ENCODE measurements at places on chromosomes 7 and 10.

DNA sequence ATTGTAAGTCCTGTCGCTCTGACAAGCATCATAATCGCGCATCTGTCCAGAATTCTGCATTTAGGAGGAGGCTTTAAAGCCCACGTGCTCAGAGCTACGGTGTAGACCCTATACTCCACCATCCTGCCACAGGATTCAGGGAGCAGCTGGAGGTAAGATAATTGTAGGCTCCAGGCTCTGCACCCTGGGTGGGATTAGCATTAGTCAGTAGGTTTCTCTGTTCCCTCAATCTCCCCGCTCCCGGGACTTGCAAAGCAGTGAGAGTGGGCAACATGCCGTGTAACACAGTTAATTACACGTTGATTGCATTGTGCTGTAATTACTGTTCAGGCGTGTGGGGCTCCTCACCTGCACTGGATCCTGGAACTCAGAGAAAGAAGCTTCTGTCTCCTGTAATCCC lies 89.3 kb upstream of the CUX1 start:
- no peak for DNase-seq

DNA sequence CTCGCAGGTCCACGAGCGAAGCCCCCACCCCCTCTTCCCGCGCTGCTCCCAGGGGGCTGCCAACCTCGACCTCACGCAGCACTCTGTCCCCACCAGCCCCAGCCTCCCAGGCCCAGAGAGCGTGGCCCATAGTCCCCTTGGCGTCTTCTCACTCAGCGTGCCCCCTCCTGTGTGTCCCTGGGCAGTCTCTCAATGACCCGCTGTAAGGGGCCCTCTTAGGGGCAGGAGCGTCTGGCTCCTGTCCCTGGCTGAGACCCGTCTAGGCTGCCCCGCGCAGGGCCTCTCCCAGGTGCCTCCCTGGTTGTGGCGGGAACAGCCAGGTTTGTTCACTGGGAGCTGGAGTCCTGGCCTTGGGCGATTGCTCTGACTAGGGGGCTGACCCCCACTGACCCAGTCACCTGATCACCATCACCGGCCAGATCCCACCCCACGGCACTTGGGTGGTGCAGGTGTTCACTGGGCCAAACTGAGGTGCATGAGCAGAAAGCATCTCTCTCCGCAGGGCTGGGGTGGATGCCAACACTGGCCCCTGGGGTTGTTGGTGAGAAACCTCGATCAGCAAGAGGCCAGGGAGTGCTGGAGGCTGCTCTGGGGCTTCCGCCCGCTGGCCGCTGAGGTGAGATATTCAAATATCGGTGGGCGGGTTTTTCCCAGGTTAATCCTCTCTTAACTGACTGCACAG lies 12.6 kb upstream of the WDFY4 start:
- no peak for DNase-seq

DNA sequence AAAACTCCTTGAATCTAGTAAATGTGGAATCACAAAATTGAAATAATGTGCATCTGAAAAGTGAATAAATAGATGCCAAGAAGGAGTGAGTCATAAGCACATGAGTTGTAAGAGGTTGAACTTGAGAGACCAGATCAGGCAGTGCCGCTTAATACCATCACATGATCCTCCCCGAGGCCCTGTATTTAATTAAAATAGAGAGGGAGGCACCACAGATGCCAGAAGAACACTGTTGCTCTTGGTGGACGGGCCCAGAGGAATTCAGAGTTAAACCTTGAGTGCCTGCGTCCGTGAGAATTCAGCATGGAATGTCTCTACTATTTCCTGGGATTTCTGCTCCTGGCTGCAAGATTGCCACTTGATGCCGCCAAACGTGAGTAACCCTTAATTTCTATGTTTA lies at the start of gene GPNMB:
TSS of gene GPNMB (plus strand) at position 221 of the 400 bp plus-strand sequence. CDS start at position 304, 83 bp downstream.
- no peak for DNase-seq

DNA sequence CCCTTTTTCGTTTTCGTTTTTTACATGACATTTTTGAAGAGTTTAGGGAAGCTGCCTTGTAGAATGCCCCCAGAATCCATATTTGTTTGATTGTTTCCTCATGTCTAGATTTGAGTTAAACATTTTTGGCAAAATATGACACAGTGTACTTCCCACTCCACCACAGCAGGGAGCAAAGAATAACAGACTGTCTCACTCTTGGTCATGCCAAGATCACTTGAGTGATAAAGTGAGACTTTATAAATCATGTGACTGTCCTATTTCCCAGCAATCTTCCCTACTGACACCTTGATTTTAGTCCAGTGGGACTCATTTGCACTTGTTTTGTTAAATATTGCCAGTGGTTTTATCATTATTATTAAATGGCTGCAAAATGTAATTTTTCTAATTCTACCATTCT lies 44.4 kb upstream of the USP6NL start:
- DNase-seq = no peak

DNA sequence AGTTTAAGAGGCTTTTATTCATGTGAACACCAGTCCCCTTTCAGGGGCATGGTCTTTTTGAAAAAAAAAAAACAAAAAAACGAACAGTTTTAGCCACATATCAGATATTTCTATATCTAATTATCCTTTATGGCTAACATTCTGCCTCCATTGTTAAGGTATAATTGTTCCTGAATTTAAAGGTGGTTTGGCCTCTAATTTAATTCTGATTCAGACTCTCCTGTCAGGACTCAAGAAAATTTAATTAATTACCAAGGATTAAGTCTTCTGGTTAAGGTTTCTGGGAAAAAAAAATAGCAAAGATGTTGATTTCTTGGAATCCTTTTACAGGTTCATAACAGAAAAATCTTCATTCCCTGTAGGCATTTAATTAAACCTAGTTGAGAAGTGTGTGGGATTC lies 27.4 kb downstream of the COL1A2 start:
- no peak for DNase-seq

DNA sequence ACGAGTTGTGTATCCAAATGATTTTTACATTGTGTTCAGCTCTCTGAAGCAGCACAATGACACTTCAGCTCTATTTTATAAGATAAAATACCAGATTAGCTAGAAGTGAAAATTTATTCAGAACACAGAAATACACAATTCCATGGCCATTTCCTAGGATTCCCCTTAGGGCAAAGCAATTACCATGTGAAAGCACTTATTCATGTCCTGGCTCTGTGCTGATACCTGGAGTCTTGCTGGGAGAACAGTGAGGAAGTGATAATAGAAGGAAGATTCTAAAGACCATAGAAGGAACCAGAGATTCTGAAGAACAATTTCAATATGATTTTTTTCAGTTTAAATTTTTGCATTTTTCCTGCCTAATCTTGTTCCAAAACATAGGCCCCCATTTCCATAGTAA lies 657.4 kb upstream of the ZWINT start:
- DNase-seq = no peak

GRCh38 chr7:75823198-75823910 lies 9.7 kb upstream of the CCL24 start:
- DNase-seq = no peak

- DNase-seq = no peak
Observed at GRCh38 chr7:48548667-48549066, 375.7 kb upstream of the CDC14C start.

DNA sequence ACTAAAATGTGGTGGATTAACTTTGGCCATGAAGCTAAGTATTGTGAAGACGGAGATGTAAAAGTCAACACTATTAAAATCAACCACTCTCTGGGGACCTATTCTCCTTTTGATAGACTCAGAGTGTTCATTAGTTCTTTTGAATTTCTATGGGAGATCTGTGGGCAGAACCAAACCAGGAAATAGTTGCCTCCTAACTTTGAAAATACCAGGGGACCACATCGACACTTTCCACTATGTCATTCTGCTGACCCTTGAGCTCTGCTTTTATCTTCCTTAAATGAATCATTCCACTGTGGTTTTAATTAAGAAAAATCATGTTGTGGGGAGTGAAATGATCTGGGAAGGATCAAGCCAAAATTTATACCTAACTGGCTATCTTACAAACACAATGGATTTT lies 960.5 kb downstream of the GATA3 start:
- DNase-seq = no peak

DNA sequence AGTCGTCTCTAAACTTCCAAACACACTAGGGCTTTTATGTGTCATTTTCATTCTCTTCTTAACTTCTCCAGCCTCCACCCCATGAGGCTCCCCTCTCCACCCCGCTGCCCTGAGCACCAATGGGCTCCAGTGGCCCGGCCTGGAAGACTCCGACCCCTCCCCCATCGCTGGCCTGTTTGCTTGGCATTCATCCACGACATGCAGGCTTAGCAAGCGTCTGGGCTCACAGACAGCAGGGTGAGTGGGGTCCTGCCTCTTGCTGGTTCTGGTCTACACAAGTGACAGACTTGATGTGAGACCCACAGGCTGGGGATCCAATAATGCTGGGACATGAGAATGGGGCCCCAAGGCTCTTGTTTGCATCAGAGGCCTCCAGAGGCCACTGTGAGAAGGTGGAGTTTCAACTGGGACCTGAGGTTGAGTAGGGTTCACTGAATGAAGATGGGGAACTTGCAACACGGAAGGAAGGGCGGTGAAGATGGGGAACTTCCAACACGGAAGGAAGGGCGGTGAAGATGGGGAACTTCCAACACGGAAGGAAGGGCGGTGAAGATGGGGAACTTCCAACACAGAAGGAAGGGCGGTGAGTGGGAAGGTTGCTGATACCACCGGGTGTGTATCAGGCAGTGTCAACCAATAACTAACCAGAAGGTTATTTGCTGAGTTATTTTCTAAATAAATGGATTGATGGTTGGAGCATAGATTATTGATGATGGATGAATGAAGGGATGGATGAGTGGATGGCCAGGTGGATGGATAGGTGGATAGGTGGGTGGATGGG lies 14.0 kb downstream of the KNDC1 start:
- DNase-seq = no peak

GRCh38 chr7:41110186-41110585 lies 592.7 kb downstream of the INHBA start:
- no peak for DNase-seq

DNA sequence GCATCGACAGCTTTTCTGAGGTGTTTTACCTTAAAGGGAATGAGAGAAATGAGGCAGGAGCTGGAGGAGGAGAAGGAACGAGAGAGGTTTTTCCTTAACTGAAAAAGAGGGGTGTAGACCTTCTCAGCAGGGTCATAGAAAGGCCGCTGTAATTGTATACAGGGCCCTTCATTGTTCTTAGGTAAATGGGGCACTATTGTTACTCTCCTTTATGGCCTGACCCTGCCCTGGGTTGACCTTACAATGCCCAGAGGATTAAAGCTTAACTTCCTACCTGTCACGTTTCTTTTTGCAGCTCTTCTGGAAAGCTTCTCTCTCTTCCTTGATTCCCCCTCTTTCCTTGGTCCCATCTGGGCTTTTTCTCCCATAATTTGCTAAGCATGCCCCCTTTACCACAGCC lies 13.7 kb upstream of the PDLIM1 start:
- no peak for DNase-seq

DNA sequence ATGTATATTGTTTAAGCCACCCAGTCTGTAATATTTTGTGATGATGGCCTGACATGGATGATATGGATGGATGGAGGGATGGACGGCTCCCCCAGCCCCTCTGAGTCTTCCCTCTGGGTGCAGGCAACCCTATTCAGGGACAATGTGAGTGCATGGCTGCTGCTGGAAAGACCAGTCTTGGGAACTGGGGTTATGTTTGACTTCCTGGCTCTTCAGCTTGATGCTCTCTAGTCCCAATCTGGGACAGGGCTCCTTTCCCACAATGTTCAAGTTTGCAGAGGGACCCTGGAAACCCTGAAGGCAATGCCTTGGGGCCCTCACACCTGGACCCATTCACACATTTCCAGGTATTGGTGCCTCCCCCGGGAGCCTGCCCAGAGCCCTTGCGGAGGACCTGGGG lies 52.3 kb upstream of the RET start:
- no peak for DNase-seq

GRCh38 chr7:78197447-78197846 lies 398.9 kb downstream of the PHTF2 start:
- no peak for DNase-seq

DNA sequence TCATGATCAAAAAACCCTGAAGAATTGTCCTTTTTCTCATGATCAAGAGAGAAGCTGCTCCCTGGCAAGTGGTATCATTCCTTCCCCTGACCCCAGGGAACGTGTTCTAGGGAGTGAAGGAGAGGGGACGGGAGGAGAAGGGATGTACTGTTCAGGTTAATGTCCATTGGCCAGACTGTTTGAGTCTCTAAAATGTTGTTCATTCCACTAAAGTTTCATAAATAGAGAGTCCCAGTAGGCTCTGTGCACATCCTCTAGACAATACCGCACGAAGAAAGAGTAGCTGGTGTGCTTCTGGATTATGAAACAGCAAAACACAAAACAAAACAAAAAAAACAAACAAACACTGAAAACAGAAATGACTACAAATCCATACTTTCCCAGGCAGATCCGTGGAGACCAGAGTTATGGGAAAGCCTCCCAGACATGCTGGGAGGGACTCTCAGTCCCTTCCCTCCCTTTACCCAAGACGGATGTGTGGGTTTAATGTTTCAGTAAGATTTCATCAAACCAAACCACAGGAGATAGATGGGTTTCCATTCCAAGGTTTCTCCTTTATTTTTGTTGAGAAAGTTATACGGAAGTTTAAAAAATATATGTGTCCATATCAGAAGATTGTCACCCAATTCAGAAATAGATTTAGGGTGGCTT lies 66.5 kb upstream of the TNS3 start:
- no peak for DNase-seq

DNA sequence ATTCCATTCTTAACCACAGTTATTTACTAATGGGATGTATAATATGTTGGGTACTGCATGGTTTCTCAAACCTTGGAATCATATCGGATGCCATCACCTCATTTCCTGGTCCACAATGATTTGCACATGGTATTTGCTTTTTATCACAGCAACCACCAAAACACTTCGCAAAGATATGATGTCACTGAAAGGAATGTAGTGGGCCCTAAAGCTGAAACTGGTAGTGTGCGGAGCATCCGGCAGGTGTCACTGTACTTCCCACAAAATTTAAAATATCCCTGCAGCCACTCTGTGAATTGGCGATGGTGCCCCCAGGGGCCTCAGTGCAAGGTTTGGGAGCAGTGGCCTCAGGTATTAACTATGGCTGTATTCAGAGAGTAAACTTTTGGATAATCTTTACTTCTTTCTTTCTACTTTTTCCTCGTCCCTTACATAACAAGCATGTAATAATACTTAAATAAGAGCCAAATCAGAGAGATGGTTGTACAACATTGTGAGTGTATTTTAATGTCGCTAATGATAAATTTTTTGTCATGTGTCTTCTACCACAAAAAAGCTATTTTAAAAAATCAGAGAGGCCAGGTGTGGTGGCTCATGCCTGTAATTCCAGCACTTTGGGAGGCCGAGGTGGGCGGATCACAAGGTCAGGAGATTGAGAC lies 66.2 kb downstream of the FAM241B start:
- DNase-seq = no peak

GRCh38 chr10:51430506-51430905 lies 268.9 kb downstream of the CSTF2T start:
- no peak for DNase-seq

DNA sequence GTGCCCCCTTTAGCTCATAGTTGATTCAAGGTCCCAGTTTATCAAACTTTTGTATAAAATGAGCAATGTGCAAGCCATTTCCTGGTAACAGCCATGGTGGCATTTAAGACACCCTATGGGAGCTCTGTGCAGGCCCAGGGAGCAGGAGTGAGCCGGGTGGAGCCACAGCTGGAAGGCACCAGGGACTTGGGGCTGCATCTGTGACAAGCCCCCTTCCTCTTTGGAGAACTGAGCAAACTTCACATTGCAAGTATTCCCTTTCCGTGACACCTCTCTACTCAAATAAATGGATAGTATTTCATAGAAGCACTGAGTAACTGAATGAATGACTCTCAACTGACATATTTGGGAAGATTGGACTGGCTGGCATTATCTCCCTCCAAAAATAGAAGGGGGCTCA lies 558.7 kb upstream of the FOXK1 start:
- no peak for DNase-seq
